ENCODE measurements at places on chromosomes 5 and 9.

GRCh38 chr9:124260769-124261603 is 3.2 kb downstream of the NEK6 start:
- DNase-seq: no peak

GRCh38 chr9:78958892-78959291 is 612.9 kb upstream of the TLE4 start:
- no peak for DNase-seq

DNA sequence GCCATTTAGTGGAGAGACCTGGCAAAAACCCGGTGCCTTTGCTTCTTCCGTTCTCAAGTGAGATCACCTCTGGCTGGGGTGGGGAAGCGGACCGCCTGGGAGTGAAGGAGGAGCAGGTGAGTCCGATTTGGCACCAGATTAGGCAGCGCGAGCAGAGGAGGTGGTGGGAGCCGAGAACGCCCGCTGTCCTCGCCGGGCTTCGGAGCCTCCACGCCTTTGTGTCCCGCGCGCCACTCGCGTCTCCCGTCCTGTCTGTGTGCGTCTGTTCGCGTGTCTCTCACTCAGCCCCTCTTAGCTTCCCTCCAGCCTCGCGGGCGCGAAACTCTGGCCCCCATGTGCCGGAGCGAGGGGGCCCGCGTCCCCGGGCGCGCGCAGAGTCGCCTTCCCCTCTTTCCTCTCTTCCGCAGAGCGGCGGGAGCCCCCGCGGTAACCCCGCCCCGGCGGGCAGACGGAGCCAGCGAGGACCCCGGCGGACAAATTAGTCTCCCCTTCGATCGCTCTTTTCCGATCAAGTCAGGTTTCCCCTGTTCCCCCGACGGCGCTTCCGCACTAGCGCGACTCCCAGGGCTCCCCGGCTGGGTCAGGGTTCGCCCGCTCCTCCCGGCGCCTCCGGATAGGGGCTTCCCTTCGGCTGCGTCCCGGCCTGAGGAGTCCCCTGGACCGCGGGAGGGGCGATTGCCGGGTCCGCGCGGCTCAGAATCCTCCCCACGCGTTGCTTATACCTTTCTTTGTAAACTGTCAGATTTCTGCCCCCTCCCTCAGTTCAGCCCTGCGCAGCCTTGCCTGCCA is 7.1 kb downstream of the POU4F3 start:
- no peak for DNase-seq

- DNase-seq: peak; percentile 86
These were observed at the start of gene PCYOX1L for GRCh38 chr5:149357370-149358293. Gene PCYOX1L (plus strand): TSS chr5:149358046. CDS start chr5:149358069, 23 bp downstream.

DNA sequence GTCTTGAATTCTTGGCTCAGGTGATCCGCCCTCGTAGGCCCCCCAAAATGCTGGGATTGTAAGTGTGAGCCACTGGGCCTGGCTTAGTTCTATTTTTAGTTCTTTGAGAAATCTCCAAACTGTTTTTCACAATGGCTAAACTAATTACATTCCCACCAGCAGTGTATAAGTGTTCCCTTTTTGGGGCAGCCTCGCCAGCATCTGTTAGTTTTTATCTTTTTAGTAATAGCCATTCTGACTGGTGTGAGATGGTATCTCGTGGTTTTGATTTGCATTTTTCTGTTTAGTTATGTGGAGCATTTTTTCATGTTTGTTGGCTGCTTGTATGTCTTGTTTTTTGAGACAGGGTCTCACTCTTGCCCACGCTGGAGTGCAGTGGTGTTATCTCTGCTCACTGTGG is 28.2 kb downstream of the CNOT6 start:
- no peak for DNase-seq

DNA sequence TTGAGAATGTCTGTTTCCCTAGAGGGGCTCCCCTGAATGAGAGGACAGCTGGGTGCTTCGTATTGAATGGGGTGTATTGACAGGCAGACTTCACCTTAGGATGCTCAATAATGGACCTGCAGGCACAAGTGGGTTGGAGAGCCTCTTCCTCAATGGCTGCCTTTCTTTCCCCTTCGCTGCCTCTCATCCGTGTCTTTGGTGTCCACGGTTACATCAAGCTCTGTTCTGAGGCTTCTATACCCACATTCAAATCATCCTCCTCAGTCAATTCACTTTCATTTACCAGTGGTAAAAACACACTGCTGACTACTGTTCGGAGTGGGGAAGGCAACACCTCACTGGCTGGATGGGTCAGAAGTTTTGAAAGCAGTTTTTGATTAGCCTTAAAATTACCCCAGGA is 20.6 kb downstream of the LIX1 start:
- DNase-seq: no peak

DNA sequence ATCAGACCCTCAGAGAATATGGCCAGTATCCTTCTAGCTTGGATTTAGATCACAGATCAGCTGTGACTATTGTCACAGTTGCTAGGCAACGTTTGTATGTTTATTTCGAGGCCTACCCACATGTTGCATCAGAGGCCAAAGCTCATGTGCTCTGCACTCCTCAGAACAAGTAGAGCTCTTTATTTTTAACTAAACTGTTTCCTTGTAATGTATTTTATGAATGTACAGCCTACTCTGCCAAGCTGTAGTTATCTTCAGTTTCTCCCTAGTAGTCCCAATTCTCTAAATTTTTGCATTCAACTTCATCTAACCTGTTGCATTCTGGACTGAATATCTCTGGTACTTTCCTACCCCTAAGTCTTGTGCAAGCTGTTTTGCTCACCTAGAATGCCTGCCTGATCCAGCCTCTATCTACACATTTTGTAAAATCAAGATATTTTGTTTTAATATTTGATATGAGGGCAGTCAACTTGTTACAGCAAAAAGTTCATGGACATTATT is 52.8 kb downstream of the CAST start:
- DNase-seq: peak; percentile 45

GRCh38 chr5:169801324-169801777 is 164.3 kb downstream of the DOCK2 start:
- DNase-seq: no peak

DNA sequence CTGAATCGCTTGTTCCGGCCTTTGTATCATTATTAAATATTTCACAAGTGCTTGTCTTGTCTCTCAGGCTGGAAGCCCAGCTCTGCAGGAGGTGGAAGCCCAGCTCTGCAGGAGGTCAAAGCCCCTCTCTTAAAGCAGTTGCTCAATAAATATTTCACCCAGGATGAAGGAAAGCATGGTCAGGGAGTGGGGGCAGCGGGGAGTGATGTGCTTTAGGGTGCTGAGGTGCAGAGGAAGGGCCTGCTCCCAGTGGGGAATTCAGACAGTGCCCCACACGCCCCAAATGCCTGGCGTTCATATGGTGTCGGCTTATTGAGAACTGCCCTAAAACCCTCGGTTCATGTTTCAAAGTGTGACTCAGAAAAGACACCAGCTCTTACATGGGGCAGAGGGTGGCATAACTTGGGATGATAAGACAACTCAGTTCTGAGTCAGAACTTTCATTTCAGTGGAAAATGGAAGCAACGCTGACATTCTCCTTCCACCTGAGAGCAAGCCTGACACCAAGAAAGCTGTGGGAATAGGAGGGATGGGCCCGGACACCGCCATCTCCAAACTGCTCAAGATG is 114.3 kb upstream of the DAP start:
- no peak for DNase-seq

GRCh38 chr5:89120719-89121118 is 237.7 kb upstream of the MEF2C start:
- DNase-seq: no peak

DNA sequence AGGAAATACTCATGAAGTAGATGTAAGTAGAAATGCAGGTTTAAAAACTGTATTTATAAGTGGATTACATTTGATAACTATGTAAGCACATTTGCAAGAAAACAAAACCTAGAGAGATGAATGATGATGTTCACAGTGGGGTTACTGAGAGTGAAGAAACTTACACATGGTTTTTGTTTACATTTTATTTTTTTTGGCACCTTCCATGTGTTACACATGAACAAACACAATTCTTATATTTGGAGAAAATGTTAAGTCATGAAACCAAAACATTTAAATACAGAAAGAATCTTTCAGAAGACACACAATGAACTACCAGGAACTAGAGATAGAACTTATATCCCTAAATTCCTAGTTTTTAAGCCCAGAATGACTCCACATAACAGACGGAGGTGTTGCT is 51.5 kb upstream of the SPATA31E1 start:
- DNase-seq: no peak

- no peak for DNase-seq
These were observed 112.3 kb upstream of the WWC1 start for GRCh38 chr5:168179192-168179593.

- DNase-seq: no peak
These were observed 28.8 kb upstream of the TTLL11 start for GRCh38 chr9:122121931-122122330.

- DNase-seq: no peak
These were observed 28.3 kb downstream of the SPTAN1 start for GRCh38 chr9:128580731-128581130.

DNA sequence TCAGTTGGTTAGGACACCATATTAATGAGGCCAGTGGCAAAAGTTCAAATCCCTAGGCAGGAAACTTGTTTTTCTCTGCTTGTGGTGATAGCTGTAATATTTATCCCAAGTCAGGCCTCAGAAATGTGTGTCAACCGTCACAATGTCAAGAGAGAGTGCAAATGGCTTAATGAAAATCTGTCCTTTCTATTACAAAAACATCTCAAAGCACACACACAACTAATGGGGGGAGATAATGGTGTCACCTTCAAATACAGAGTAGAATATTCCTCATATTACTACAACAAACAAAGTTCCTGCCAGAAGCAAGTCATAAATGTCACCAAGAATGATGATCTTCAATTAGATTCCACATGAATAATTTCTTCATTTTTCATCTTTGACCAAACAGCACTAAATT is 127.2 kb upstream of the MARCHF11 start:
- no peak for DNase-seq

DNA sequence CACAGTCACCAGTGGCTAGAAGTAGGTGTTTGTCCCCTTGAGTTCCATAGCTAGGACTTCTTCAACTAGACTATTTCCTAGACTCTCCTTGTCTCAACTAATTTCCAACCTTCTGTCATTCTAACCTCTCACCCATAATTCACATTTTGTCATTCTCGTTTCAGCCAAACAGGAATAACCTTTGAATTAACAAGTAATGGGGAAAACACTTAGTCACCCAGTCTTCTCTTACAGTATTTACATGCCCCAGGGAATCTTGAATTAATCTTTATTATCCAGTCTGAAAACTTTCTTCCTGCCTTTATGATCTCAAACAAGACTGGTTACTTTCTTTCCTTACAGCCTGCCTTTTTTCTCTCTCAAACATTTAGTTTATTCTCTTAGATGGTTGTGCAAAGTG is 63.3 kb upstream of the RUSC2 start:
- no peak for DNase-seq

GRCh38 chr5:25955337-25955736 is 1083.0 kb downstream of the CDH9 start:
- DNase-seq: no peak

DNA sequence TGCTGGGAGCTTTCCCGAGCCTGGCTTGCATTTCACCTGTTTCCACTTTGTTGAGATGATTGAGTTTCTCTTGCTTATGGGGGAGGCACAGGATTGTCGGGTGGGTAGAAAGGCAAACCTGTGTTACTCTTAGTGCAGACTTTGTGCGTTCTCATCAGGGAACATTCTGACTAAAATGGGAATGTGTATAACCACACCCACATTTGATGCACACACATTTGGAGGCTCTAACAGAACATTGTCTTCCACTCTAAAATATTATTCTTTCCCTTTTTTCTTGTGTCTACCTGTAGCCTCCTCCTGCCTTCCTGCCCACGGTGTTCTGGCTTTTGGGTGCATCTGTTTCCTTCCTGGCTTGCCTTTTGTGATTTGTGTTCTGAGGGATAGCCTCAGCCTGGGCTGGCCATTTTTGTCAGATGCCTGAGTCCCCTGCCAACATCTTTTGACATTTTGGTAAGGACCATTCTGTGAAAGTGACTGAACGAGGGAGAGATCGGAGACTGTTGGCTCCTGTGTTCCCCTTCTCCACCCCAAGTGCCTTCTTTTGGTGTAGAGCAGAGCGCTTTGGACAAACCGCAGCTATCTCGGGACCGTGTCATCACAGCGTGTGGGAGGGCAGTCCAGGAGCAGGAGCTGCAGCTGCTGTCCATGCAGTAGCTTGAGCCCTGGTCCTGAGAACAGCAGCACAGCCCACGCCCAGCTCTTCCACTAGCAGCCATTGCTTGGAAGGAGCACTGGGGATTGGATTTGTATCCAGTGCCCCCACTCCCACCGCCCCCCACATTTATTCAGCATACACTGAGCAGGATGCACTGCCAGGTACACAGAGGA is 101.4 kb downstream of the ARHGAP26 start:
- no peak for DNase-seq

GRCh38 chr9:76646249-76646648 is 118.0 kb upstream of the PCA3 start:
- DNase-seq: peak; percentile 64

DNA sequence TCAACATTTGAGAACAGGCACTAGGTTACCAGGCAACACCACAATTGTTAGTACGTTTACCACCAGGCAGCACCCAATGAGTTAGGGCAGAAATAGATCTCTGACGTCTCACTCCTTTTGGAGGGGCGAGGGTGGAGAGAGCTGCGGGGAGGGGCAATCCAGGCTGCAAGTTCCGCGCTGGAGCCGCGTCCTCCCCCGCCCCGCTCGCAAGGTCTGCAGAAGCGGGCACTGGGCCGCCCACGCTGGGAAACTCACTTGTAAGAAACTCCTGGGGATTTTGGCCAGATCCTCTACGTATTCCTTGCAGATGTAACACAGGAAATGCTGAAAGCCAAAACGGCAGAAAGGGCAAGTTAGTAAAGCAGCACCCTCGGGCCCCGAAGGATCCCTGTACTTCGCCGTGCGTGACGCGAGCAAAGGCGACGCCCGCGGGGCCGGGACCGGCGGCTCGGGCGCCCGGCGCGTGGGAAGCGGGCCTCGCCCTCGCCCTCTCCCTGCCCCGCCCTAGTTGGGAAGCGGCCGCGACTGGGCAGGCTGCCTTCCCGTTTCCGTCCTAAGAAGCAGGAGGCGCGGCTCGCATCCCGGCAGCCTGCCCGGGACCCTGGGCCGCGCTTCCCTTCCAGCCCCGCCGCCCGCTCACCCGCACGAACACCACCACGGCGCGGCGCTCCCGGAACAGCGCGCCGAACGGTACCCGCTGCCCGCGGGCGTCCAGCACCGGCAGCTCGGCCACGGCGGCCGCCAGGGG is 493 bp downstream of the PRXL2C start:
- peak; percentile 57 for DNase-seq

GRCh38 chr5:55313870-55314617 is 6.3 kb downstream of the MTREX start:
- DNase-seq: no peak

GRCh38 chr5:65394087-65394486 is 87.6 kb downstream of the ADAMTS6 start:
- no peak for DNase-seq

- peak; percentile 43 for DNase-seq
These were observed 57.8 kb downstream of the ZNF462 start for GRCh38 chr9:106920701-106921283.

DNA sequence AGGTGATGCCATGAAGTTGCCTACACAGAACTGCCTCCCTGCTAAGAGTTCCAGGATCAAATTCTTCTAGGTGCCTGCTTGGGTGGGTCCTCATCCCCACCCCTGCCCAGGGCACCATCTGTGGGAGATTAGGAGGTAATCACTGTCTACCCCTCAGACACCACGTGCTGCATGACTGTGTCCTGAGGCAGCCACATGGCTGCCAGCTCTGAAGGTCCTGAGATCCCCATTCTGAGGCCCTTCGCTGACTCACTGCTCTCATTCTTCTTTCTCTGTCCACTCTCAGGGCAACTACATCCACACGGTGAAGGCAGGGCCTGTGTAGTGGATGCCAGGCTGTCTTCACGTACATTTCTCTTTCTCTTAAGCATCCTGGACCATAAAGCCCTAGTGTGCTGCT is 222.9 kb upstream of the ANKRD55 start:
- DNase-seq: no peak
